ENCODE measurements at places on chromosomes 3 and 15.

DNA sequence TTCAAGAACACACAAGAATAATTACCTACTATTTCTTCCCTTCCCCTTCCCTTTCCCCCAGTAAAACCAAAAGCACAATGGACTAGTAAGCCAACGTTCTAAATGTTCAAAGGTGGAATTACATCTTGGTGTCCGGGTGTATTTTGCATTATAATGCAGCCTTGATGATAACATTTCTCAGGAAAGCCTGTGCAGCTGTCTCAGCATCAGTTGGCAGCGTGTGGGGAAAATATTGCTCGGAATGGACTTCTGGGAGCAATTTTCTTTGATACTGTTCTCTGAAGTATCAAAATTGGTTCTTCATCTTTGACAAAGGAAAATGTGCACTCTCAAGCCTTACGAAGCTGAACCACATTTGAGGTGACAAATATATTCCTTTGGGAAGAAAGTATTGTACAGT, 198.9 kb downstream of the AGBL1 start:
- DNase-seq: no peak

GRCh38 chr3:31841515-31841914, 139.5 kb downstream of the OSBPL10 start:
- no peak for DNase-seq

DNA sequence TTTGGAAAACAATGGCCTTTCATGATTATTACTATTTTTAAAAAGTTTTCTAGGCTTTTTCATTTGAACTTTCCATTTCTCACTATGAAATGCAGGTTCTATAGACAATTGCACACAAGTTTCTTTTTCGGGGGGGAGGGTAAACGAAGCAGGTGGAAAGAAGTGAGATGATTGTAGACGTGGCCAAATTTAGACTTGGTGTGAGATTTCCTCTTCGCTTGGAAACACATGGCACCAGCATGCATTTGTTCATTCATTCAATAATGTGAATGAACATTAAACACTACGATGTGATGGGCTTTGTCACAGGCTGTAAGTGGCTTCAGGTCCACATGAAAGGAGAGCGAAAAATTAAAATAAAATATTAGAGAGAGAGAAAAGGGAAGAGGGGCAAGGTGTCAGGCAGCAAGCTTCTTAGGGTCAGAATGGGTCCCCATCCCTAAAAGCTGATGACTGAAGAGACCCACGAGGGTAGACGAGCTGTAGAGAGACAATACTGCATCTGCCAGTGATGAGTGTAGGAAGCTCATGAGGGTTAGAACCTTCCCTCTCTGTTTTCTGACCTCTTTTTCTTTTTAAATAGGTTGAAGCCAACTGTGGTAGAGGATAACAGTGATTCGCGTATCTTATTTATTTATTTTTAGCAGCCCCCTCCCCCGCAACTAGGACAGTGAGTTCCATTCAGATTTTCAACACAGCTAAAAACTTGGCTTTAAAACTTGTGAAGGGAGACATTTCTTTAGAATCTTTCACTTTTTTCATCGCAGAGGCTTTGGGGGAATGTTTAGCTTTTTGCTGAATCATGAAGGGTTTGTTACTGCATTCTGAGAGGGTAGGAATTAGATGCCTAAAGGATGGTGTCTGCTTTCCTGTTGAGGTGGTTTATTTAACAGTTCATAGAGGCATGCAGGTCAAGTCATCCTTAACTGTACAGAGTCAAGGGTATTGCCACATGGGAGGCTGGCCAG, 36.2 kb downstream of the GAP43 start:
- DNase-seq: peak; percentile 45

- no peak for DNase-seq
Observed at GRCh38 chr3:120171134-120171873, 77.1 kb upstream of the GSK3B start.

- DNase-seq: no peak
Observed at GRCh38 chr3:124611520-124611919, 118.7 kb upstream of the UMPS start.

DNA sequence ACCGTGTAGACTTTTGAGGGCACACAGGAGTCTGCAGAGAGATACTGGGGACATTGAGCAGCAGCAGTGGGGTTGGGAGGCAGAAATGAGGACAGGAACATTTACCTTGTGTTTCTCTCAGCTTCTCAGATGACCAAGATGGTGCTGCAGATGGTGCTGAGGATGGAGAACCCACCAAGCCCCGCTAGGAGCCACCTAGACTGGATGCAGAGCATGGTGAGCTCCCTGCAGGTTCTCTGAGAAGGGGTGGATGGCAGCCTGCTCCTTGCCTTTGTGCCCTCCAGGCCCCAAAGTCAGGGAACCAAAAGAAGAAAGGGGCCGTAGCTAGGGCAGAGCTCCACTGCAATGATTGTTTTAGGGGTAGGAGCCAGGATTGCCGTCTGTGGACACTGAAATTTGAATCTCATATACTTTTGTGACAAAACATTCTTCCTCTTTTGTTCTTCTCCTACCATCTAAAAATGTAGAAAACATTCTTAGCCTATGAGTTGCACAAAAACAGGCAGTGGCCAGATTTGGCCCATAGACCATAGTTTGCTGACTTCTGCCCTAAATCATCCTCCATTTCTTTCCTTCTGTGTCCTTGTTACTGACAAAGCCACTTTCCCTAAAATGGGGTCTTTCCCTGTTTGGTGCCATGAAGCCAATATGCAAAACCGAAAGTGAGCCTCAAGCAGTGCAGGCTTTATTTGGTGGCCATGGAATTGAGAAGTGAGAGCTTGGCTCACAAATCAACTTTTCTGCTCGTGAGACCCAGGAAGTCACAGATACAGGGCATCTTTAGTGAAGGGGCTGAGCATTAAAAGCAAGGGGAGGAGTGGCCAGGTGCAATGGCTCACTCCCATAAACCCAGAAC, 11.9 kb upstream of the MUC20 start:
- peak; percentile 63 for DNase-seq

DNA sequence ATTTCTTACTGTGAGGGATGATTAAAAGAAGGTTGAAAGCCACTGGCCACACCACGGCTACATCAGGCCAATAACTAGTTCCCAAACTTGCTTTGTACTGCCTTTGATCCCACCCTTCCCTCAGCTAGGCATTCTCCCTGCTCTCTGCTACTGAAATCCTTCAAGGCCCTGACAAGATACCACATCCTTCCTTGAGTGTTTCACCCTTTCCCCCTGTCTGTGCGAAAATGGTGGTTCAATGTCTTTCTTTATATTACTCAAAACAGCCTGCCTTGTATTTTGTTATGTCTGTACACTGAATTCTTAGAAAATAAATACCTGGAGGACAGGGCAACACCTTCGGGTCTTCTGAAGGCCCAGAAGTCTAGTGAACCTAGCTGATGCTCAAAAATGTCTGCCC, 932 bp upstream of the VPS8 start:
- no peak for DNase-seq

GRCh38 chr3:74134831-74135230, 479.6 kb downstream of the CNTN3 start:
- no peak for DNase-seq

DNA sequence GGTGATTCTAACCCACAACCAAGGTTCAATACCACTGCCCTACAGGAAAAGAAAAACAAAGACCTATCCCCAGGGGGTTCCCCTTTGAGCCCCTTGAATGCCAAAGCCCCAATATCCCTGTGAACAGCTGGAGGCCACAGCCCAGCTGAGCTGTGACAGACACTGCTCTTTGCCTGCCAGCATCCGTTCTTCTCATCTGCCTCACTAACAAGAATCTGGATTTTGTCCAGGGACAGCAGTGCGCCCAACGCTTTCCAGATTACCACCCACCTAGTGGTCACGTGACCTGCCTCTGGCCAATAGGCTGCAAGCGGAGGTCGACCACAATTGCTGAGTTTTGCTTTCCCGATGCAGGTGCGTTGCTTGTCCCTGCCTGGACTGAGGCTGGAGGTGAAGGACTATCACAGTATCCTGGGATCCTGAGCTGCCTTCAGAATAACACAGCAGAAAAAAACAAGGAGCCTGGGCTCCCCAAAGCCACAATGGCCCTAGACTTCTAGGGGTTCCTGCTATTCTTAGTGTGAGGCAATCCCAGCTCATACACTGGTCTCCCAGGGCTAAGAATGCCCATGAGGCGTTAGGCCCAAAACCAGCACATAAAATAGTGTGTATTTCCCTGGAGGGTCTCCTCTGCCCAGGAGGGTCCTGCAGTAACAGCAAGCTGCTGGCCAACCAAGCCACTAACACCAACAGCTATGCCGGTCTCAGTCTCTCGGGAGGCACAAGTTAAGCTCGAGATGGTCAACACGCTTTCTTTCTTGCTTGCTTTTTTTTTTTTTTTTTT, 13.8 kb downstream of the BDH1 start:
- peak; percentile 84 for DNase-seq

DNA sequence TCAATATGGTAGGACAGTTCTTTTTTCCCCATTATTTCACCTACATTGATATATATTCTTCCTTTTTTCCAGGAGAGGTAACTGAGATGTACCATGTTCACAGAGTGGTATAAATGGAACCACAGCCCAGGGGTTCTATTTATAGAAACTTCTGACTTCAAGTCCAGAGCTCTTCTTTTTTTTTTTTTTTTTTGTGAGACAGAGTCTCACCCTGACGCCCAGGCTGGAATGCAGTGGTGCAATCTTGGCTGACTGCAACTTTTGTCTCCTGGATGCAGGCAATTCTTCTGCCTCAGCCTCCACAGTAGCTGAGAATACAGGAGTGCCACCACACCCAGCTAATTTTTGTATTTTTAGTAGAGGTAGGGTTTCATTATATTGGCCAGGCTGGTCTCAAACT, 267.1 kb upstream of the TPRG1 start:
- DNase-seq: peak; percentile 85

DNA sequence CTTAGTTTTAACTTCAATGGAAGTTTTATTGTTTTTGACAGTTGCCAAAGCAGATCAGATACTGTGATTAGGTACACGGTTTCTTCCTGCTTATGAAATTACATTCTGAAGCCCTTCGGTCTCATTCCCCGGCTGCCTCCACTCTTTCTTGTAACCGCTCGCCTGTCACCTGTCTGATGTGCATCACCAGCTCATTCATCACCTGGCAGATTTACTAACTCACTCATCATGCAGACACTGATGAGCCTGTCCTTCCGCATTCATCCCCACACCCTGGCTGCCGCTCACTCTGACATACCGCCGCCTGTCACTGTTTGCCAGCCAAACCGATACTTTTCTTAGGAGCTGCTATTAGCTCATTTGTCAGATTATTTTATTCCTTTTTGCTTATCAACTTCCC, 82.8 kb upstream of the NSMCE3 start:
- no peak for DNase-seq

GRCh38 chr3:18758047-18758704, 333.0 kb upstream of the SATB1 start:
- DNase-seq: no peak

- peak; percentile 6 for DNase-seq
Observed at GRCh38 chr3:135034891-135035440, 239.9 kb downstream of the EPHB1 start.

GRCh38 chr3:197305854-197306253, 7.4 kb upstream of the DLG1 start:
- peak; percentile 84 for DNase-seq

- no peak for DNase-seq
Observed at GRCh38 chr3:127045435-127046045, 62.6 kb downstream of the PLXNA1 start.

- no peak for DNase-seq
Observed at GRCh38 chr15:80736560-80736959, 41.5 kb downstream of the ABHD17C start.

DNA sequence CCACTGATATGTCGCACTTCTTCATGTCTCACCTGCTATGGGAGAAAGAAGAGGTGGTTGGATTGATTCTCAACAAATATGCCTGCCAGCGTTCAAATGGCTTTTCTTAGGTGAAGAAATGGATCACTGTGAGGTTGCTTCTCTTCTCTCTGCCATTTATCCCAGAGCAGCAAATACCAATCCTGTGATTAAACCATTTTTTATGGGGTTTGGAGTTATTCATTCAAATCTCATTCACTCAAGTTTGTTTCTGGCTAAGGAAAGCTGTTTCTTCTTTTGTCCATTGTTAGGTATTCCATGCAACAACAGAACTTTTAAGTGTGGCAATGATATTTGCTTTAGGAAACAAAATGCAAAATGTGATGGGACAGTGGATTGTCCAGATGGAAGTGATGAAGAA, 12.2 kb upstream of the C3orf52 start:
- DNase-seq: peak; percentile 69

DNA sequence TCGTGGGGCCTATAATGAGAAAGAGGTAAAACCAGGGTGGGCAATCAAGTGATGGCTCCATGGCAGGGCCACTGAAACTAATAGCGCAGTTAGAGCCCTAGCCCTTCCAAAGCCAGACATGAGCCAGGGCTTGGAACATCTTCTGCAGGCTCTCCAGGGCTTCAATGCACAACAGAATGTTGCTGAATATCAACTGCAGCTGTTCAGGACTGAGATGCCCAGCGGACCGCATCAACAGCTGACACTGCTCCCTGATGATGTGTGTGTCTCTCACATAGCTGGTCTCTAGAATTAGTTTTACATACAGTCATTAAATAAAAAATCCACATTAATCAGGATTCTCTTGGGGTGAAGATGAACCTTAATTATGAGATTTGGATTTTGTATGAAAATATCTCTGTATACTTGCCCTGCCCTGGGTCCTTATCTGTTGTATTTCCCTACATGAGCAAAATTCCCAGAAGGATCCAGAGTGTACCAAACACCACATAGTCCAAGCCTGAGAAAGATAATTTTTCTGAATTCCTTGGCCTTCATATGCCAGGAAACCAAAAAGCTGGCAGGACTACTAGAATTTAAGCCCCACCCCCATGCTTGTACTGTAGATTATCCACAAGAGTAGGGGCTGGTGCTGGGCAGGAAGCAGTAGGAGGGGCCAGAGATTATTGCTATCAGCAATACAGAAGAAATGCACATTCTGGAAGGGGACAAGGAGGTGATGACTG, 7.7 kb upstream of the GOLGB1 start:
- DNase-seq: peak; percentile 19

DNA sequence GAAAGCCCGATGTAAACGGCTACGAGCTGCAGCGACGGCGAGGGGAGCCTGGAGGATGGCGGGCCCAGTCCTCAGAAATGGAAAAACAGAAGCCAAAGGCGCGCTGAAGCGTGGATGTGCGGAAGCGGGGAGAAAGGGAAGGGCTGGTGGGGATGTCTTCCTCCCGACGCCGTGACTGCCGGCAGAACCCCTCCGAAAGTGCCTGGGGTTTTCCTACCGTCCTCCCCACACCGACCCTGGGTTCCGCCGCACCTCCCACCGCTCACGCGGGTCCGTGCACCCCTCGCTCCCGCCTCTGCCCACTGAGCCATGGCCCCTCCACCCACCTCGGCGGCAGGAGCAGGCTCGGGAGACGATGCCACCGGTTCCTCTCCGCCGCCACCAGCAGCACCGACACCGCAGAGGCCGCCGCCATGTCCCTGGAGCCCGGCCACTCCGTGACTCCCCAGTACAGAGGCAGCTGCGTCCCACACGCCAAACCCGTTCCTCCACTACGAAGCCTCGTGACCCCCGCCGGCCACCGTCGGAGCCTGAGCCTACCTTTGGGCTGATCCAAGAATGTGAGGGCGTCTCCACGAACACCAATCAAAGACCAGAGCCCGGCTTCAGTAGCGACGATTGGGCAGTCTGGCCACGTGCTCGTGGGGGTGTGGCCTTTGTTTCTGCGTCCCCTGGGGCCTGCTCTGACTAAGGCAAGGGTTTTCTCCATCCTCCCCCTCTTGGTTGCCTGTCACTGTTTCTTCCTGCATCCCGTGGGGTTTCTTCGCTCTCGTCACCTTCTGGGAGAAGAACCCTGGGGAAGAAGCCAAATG, at the start of gene MCCC1:
Gene MCCC1 (minus strand): TSS at position 471 of the 812 bp plus-strand sequence. CDS start 56 bp downstream, at position 415.
- DNase-seq: peak; percentile 99
